ENCODE measurements at places on chromosomes 6 and 20. TPM values are rescaled to one million over a fixed set of nuclear protein-coding genes. Genes with fewer than 3 reads are reported as not detected.

TNF gene
- 485 TPM for total RNA-seq

CPNE5 gene
- total RNA-seq, result 0.28 TPM

RAB44 gene
- total RNA-seq, result 0.05 TPM

PRL gene
- not detected for total RNA-seq

ADTRP gene
- 16.6 TPM for total RNA-seq

PTK6 gene
- 0.16 TPM for total RNA-seq

DNA sequence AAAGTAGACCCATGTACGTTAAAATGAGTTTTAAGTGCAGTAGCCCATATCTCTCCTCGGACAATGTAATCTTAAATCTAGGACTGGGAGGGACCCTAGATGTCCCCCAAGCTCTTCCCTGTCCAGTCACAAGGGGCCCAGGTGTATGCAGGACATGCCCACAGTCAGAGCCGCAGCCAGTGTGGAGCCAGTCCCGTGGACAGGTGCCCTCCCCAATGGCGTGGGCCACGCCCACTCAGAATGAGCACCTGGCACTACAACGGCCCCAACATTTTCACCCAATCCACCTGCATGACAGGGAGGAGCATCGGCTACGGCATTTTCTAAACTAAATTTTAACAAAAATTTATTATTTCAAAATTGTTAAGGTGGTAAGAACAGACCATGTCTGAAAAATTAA lies 53.2 kb downstream of the WDR27 start:
- no peak for DNase-seq

DNA sequence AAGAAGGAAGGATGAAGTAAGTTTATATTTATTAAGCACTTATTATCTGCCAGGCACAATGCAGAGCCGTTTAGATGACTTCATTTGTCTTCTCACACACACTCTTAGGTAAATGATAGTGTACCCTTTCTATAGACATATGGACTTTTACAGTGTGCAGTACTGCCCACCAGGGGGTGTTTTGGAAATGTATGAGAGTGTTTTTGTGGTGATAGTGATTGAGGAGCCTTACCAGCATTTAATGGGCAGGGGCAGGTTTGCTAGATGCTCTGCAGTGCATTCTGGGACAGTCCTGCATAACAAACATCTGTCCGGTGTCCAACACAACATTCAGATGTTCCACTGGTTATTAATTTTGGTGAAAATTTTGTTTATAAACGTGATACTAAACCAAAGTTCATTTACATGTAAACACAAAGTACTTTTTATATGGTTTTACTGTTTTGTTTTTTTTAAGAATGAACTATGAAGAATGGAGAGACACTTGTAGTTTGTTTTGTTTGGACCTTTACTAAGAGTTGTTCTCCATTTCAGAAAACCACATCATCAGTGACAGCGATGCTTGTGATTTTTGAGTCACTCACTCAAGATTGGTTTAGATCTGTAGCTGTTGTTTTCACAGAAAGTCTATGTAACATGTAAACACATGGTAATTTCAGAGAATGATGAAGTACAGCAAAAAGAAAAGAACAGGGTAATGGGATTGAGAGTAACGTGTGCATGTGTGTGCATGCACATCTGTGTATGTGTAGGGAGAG lies 19.9 kb downstream of the KCNS1 start:
- DNase-seq, result no peak

- no peak for DNase-seq
Observed at GRCh38 chr20:8757146-8757545, 311.7 kb upstream of the PLCB4 start.

DNA sequence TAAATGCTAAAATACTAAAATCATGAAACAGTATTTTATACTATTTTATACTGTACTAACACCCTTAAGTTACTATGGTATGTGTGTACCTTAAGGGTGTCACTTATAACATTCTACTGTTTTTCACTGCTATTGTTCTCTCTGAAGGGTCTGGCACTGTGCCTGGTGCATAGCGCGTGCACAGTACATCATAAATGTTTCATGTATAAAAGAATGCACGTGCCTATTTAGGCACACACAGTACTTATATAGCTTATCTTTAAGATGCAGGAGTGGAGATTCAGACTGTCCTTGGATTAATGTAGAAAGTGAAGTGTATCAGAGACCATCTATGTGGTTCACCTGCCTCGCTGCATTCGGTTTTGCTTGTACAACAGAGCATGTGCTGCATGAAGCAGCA lies 64.0 kb upstream of the SGK1 start:
- no peak for DNase-seq
